ENCODE measurements at places on chromosomes 3 and 15. TPM values are rescaled to one million over a fixed set of nuclear protein-coding genes. Genes with fewer than 3 reads are reported as not detected.

GRCh38 chr3:103653996-103654395 is 1219.2 kb downstream of the ZPLD1 start:
- no peak for DNase-seq

DNA sequence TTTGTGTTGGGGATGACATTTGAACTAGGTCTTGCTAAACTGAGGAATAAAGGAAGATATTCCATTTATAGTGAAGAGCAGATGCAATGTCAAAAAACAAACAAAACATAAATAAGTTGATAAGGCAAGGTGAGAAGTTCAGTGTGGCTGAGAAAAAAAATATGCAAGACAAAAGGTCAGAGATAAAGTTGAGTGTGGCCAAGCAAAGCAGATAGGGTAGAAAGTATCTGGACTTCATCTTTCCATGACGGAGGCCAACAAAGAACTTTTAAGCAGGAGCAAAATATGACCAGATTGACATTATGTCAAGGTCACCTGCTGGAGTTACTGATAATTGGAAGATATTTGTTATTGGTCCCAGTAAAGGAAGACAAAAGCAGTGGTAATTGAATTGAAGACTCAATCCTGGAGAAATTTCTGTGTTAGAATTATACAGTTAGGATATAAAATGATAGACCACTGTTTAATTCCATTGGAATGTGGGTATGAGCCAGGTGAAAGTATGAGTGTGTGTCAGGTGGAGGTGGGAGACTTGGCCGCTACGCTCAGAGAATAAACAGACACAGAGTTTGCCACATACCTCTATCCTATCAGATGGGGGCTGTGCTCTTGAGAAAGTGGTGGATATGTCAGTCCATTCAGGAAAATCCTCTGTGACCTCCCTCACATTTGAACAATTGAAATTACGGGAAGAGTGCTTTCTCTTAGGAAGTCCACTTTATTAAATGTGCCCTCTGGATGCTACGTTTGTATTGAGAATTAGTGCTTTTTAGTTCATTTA is 28.1 kb downstream of the ADIPOQ start:
- no peak for DNase-seq

Gene SLC24A5
- not detected for total RNA-seq

Gene ARHGAP11A
- 4.1 TPM for total RNA-seq

Data from mucosa of gallbladder (tissue), 1 donor.